ENCODE measurements at places on chromosomes 2 and 18.

DNA sequence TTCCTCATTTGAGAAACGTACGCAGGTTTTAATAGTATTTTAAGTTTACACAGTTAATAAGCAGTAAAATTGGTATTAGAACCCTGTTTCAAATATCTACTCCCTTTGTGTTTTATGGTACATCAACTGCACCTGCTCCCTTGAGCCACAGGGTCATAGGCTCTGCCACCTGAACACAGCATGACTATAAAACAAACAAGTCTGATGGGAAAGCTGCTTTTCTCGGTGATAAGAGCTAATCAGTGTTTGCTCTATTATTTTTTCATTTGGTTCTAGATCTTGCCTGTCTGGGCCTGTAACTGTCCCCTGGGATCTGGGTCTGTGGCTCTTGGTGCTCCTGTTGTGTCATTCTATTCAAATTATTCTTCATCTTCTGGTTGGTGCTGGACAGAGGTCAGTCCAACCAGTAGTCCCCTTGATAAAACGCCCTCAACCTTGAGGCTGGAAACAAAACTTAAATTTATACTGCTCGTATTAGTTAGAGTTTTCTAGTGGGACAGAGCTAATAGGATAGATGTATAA, 314.8 kb upstream of the LRP1B start:
- DNase-seq = no peak
- H3K4me3 ChIP-seq = no peak overlapping the region
- no peaks in the 10 kb centered on the region for H3K36me3 ChIP-seq
- no peak overlapping the region for H3K27ac ChIP-seq
- H3K27me3 ChIP-seq = no peaks in the 10 kb centered on the region

DNA sequence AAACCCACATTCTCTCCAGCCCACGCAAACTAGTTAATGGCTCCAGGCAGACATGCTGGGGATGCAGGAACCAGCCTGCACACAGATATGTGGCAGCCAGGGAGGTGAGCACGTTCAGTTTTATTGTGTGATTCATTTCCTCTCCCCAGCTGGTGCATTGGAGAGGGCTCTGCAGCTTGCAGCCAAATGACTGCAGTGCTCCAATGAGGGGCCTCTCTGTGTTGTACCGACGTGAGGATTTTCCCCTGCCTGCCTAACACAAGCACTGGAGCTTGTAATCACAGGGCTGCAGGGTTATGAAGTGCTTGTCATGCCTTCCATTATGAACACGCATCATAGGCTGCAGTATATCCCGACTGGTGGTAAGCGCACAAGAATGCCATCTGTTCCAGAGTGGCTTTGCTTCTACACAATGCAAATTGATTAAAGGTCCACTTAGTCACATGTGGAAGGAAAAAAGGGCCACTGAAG, 92.3 kb upstream of the THUMPD2 start:
- H3K36me3 ChIP-seq = no peaks in the 10 kb centered on the region
- DNase-seq = no peak
- no peaks in the 10 kb centered on the region for H3K27me3 ChIP-seq
- no peak overlapping the region for H3K27ac ChIP-seq
- no peak overlapping the region for H3K4me3 ChIP-seq

GRCh38 chr2:23037596-23037995, 347.4 kb upstream of the KLHL29 start:
- peaks cover 21% of the 10 kb centered on the region for H3K4me1 ChIP-seq
- H3K27me3 ChIP-seq = no peaks in the 10 kb centered on the region
- no peak overlapping the region for H3K27ac ChIP-seq
- H3K4me3 ChIP-seq = no peak overlapping the region
- H3K36me3 ChIP-seq = no peaks in the 10 kb centered on the region

DNA sequence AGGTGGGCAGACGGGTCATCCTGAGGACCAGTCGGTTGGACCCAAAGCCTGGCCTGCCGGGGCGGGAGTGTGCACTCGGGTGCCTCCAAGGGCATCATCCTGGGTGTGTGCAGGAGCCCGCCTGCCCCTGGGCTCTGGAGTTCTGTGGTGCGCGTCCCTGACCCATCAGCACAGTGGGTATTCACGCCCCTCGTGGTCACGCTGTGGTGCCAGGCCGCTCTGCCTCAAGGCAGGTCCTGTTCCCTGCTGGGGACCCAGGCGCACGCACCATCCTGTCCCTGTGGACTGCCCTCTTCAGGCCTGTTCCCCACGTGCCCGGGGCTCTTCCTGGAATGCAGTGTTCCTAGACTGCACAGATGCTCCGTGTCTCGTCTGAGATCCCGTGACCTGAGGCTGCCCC, 14.3 kb upstream of the D2HGDH start:
- no peak overlapping the region for H3K27ac ChIP-seq
- H3K4me1 ChIP-seq = no peaks in the 10 kb centered on the region
- H3K27me3 ChIP-seq = no peaks in the 10 kb centered on the region
- no peak overlapping the region for H3K4me3 ChIP-seq

DNA sequence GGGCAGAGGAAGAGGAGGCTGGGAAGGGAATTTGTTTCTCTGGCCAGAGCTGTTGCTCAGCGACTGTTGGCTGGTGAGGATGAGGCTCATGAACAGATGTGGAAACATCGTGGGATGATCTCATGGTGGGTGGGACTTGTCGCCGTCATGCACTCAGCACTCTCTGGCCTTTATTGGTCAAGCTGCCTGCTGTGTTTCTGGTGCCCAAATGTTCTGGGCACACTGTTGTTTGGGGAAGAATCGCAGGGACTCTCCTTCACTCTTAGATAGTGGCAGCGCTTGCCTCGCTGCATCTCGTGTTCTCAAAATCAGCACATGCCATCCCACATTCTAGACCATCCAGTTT, 145.6 kb downstream of the AGAP1 start:
- no peaks in the 10 kb centered on the region for H3K36me3 ChIP-seq
- H3K4me3 ChIP-seq = no peak overlapping the region
- no peaks in the 10 kb centered on the region for H3K27me3 ChIP-seq
- peaks cover 23% of the 10 kb centered on the region for H3K4me1 ChIP-seq
- peak; percentile 68 for DNase-seq
- peak overlapping the region; percentile 64 for H3K27ac ChIP-seq

- DNase-seq = no peak
- no peaks in the 10 kb centered on the region for H3K27me3 ChIP-seq
- H3K4me3 ChIP-seq = no peak overlapping the region
Measured at GRCh38 chr18:67519592-67519991, 3.1 kb upstream of the DSEL start.

DNA sequence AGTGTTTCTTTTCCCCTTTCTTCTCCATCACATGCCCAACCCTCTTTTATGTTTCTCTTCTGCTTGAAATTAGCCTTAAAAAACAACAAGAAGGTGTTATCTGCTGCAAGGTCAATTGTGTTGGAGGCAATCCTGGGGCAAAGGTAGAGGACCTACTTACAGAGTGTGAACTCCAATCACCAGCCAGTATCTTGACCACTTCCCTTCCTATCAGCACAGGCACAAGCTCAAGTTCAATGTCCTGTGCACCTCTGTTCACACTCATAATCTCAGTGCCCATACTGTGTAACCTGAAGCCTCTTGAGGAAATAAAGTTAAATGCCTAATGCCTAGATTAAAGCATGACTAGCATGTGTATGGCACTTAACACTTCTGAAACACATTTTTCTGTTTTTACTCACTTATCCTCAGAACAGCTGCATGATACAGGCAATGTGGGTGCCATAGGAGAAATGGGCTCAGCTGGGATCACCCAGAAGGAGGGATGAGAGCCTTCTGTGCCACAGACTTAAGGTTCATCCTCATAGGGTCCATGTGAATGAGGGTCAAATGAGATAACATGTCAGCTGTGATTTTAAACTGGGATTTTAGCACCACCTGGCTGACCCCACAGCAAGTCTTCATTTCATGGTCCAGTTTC, 701.5 kb downstream of the BCL11A start:
- H3K27me3 ChIP-seq = no peaks in the 10 kb centered on the region
- H3K27ac ChIP-seq = no peak overlapping the region
- H3K36me3 ChIP-seq = no peaks in the 10 kb centered on the region
- no peak overlapping the region for H3K4me3 ChIP-seq
- no peak for DNase-seq

DNA sequence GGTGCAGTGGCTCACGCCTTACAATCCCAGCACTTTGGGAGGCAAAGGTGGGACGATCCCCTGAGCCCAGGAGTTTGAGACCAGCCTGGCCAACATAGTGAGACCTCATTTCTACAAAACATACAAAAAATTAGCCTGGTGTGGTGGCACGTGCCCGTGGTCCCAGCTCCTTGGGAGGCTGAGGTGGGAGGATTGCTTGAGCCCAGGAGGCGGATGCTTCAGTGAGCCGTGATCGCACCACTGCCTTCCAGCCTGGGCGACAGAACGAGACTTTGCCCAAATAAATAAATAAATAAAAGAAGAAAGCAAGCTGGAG, 91.7 kb upstream of the SEC11C start:
- H3K27ac ChIP-seq = no peak overlapping the region
- H3K27me3 ChIP-seq = no peaks in the 10 kb centered on the region
- no peak overlapping the region for H3K4me3 ChIP-seq
- peaks cover 26% of the 10 kb centered on the region for H3K4me1 ChIP-seq
- H3K36me3 ChIP-seq = no peaks in the 10 kb centered on the region

DNA sequence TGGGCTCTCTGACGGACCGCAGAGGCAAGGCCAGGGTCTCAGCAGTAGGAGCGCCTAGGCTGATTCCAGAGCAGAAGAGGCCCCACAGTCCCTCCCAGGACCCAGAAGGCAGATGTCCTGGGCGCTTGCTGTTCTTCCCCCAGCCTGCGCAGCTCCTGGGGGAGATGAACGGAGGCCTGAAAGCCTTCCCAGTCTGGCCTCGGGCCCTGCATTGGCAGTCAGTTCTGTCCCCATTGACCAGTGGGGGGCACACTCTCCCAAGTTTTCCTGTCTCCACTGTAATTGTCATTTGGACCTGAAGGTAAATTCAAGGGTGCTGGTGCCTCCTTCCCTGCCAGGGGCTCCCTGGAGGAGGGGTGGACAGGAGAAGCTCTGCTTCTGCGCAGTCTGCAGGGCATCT, 345.7 kb downstream of the CYP26B1 start:
- H3K36me3 ChIP-seq = no peaks in the 10 kb centered on the region
- H3K27ac ChIP-seq = no peak overlapping the region
- H3K27me3 ChIP-seq = no peaks in the 10 kb centered on the region
- no peak for DNase-seq

- no peaks in the 10 kb centered on the region for H3K4me1 ChIP-seq
- H3K36me3 ChIP-seq = no peaks in the 10 kb centered on the region
- no peaks in the 10 kb centered on the region for H3K27me3 ChIP-seq
- H3K27ac ChIP-seq = no peak overlapping the region
- no peak overlapping the region for H3K4me3 ChIP-seq
Measured at GRCh38 chr2:45089554-45090261, 80.5 kb upstream of the SIX2 start.

DNA sequence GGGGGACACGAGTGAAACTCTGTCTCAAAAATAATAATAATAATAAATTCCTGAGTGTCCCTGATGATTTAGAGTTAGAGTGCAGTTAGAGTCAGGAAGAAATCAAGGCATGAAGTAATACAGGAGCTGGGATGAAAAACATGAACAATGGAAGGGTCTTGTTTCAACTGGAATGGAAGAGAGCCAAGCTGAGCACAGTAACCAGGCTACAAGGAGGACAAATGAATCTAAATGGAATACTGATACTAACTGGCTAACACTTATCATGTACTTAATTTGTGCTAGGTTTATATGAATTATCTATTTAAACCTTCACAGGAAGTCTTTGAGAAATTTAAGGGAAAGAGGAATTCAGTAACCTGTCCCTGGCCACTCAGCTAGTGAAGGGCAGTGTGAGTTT, 38.8 kb upstream of the PSME4 start:
- no peak overlapping the region for H3K27ac ChIP-seq
- H3K27me3 ChIP-seq = no peaks in the 10 kb centered on the region
- no peaks in the 10 kb centered on the region for H3K36me3 ChIP-seq
- DNase-seq = no peak

- no peaks in the 10 kb centered on the region for H3K27me3 ChIP-seq
- H3K36me3 ChIP-seq = no peaks in the 10 kb centered on the region
- peaks cover 6% of the 10 kb centered on the region for H3K4me1 ChIP-seq
- H3K27ac ChIP-seq = no peak overlapping the region
- no peak for DNase-seq
- no peak overlapping the region for H3K4me3 ChIP-seq
Measured at GRCh38 chr2:102331311-102331980, 20.1 kb downstream of the IL1RL1 start.

Measured in ascending aorta (tissue), 2 donors.